Hair follicular keratinocyte (primary cell): ENCODE measurements at places on chromosomes 3 and 15. TPM values are rescaled to one million over a fixed set of nuclear protein-coding genes. Genes with fewer than 3 reads are reported as not detected.

Gene FAM81A
- total RNA-seq, result 0.04 TPM in 1 of 2 replicates, not detected in the other

Gene CP
- total RNA-seq, result not detected in 2 replicates

Gene CYP11A1
- total RNA-seq, result 0.16 TPM in 1 of 2 replicates, not detected in the other

Gene GP5
- not detected in 2 replicates for total RNA-seq

Gene CIAO2A
- total RNA-seq, result 75.5 and 84.4 TPM in 2 replicates

Gene CD86
- total RNA-seq, result 0.16 TPM in 1 of 2 replicates, not detected in the other

Gene RPP25
- 1.6 and 3.7 TPM in 2 replicates for total RNA-seq

Gene GRAMD1C
- total RNA-seq, result 2.6 and 7.8 TPM in 2 replicates

Gene VEPH1
- 0.08 and 0.34 TPM in 2 replicates for total RNA-seq

Gene GPR149
- not detected in 2 replicates for total RNA-seq

Gene HTR3E
- total RNA-seq, result not detected in 2 replicates

Gene DHFR2
- total RNA-seq, result 2.2 and 3.0 TPM in 2 replicates
